ENCODE measurements at places on chromosomes 1 and 21.
A peak's percentile ranks its signal among the peaks of the same experiment; 100 is the strongest.

DNA sequence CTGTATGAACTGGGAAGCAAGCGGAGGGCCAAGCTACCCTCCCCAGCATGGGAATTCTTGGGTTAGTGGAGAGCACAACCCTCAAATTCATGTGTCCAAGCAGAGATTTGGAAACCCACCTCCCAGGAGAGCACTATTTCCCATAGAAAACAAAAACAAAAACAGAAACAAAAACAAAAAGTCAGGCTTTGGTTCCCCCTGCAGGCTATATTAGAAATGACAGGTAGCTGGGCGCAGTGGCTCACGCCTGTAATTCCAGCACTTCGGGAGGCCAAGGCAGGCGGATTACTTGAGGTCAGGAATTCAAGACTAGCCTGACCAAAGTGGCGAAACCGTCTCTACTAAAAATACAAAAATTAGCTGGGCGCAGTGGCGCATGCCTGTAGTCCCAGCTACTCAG, 10.8 kb downstream of the MINDY1 start:
- DNase-seq: no peak

GRCh38 chr1:85479491-85479890, 14.5 kb upstream of the DDAH1 start:
- DNase-seq: no peak

DNA sequence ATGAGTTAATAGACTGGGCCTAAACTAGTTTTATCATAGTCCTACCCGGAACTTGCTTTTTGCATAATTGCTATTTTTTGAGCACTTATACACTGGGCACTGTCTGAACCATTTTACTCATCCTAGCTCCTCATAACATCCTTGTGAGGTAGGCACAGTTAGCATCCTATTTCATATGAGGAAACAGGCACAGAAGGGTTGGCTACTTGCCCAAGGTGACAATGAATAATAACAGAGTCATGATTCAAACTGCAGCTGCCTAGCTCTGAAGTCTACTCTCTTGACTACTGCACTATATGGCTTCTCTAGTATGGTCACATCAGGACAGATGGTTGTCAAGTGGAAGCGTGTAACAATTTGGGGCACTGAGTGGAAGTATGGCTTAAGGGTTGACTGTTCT, 18.2 kb upstream of the RC3H1 start:
- peak; percentile 17 for DNase-seq

DNA sequence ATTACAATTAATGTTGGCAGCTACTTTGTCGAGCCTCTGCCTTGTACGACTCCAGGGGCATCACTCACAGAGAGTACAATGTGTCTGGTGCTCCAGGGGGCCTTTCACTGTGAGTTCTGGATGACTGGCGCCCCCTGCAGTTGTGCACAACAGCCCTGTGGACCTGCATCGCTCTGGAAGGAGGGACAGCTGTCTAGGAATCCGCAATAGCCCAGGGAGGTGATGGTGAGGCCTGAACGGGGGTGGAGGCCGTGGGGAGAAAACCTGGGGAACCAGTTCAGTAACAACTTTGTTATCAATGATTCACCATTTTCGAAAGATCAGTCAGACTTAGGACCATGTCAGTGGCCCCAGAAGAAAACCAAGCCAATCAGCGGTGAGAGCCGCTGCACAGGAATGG, 189.1 kb downstream of the KAZN start:
- DNase-seq: no peak

GRCh38 chr1:19344372-19344810, 32.3 kb downstream of the SLC66A1 start:
- peak; percentile 23 for DNase-seq

- no peak for DNase-seq
Measured at GRCh38 chr1:41110286-41110685, 88.8 kb upstream of the SLFNL1 start.

- DNase-seq: no peak
Measured at GRCh38 chr1:53580009-53580400, 120.8 kb downstream of the DMRTB1 start.

GRCh38 chr21:28714777-28715464, 277.8 kb downstream of the LTN1 start:
- peak; percentile 48 for DNase-seq

- no peak for DNase-seq
Measured at GRCh38 chr1:146032631-146033219, 11.2 kb upstream of the HJV start.

- DNase-seq: peak; percentile 84
Measured at GRCh38 chr1:48469616-48470480, 2.2 kb downstream of the SPATA6 start.

DNA sequence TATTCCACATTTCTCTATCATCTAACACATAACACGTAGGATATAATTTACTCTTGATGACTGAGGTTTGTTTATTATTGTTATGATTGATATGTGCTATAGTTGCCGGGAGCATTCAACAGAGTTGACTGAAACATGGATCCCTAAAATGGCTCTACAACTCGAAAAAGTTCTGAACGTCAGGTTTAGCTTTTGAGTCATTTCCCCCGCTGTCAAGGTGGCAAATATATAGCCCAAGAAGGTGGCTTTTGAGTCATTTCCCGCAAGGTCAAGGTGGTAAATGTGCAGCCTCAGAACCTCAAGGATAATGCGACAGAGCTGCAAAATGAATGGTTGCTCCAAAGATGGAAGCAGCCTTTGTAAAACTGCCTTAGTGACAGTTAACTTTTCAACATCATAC, 104.0 kb downstream of the NIBAN1 start:
- DNase-seq: no peak

DNA sequence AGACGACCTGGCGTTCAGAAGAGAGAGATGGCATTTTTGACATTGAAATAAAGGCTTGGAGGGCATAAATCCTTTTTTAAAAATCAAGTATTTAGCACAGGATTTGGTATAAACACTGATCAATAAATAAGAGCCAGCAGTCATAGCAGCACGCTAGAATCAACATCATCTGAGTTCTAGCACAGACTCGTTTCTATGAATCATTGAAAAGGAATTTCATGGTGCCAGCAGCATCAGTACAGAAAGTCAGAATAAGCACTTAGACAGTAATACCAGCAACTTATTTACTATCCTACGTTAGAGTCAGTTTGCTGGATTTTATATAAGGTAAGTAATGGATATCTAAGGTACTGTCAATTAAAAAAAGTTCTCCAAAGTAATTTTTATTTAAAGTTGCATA, 119.3 kb downstream of the HLCS start:
- peak; percentile 56 for DNase-seq
